DND-41 (cell line): ENCODE measurements at places on chromosomes 12 and 14.

- H3K27me3 ChIP-seq, result no peaks in the 10 kb centered on the region
- H3K36me3 ChIP-seq, result no peaks in the 10 kb centered on the region
- H3K4me3 ChIP-seq, result no peak overlapping the region
- H3K4me1 ChIP-seq, result peaks cover 15% of the 10 kb centered on the region
Measured at GRCh38 chr12:122839907-122840554, 4.8 kb downstream of the HIP1R start.

GRCh38 chr12:120979862-120980696 is 1.7 kb downstream of the HNF1A start:
- no peak overlapping the region for H3K4me3 ChIP-seq
- no peaks in the 10 kb centered on the region for H3K36me3 ChIP-seq
- no peaks in the 10 kb centered on the region for H3K27me3 ChIP-seq
- DNase-seq, result no peak

DNA sequence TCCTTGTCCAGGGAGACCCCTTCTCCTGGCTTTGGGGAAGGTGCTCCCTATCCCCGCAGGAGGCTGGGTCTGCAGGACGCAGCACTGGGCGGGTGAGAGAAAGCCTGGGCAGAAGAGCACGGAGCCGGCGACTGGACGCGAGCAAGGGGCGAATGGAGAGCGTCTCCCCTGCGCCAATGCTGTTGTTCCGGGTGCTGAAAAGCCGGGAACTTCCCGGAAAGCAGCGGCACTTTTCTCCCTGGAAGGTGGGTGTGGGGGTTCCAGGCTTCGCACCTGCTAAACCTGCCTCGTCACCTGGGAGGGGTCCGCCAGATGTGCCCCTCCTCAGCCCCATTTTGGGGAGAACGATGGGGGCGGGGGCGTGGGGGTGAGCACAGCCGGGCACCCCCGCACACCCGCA is 417.1 kb upstream of the TMTC1 start:
- no peaks in the 10 kb centered on the region for H3K36me3 ChIP-seq
- H3K4me3 ChIP-seq, result no peak overlapping the region
- H3K4me1 ChIP-seq, result no peaks in the 10 kb centered on the region
- H3K27me3 ChIP-seq, result no peaks in the 10 kb centered on the region
- no peak for DNase-seq
- no peak overlapping the region for H3K27ac ChIP-seq

DNA sequence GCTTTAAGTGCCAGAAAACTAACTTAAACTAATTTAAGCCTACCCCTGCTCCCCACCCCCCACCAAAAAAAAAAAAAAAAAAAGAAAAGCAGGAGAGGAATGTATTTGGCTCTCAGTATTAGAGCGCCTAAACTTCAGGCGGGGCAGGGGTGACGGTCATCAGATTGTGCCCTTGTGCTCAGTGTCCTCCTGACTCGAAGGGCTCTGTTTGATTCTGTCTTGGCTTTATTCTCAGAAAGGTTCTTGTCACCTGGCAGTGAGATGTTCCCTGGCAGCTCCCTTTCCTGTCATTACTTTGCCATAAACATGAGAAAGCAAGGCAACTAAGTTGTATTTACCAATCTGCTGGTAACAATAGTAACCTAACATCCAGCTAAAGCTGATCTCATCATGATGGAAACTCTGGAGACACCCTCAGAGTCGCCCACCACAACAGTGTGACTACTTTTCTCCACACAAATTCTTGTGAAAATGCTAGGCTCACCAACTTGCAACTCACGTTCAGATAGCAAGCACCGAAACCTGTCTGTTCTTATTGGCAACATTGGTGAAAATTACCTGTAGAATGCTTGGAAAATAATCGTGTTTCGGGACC is 39.0 kb upstream of the WNK1 start:
- no peak overlapping the region for H3K27ac ChIP-seq
- DNase-seq, result no peak
- H3K36me3 ChIP-seq, result no peaks in the 10 kb centered on the region
- peaks cover 2% of the 10 kb centered on the region for H3K27me3 ChIP-seq
- no peak overlapping the region for H3K4me3 ChIP-seq
- H3K4me1 ChIP-seq, result no peaks in the 10 kb centered on the region

- H3K27me3 ChIP-seq, result no peaks in the 10 kb centered on the region
- no peaks in the 10 kb centered on the region for H3K4me1 ChIP-seq
- DNase-seq, result no peak
- no peak overlapping the region for H3K4me3 ChIP-seq
Measured at GRCh38 chr12:49864798-49865090, 21.8 kb upstream of the BCDIN3D start.

DNA sequence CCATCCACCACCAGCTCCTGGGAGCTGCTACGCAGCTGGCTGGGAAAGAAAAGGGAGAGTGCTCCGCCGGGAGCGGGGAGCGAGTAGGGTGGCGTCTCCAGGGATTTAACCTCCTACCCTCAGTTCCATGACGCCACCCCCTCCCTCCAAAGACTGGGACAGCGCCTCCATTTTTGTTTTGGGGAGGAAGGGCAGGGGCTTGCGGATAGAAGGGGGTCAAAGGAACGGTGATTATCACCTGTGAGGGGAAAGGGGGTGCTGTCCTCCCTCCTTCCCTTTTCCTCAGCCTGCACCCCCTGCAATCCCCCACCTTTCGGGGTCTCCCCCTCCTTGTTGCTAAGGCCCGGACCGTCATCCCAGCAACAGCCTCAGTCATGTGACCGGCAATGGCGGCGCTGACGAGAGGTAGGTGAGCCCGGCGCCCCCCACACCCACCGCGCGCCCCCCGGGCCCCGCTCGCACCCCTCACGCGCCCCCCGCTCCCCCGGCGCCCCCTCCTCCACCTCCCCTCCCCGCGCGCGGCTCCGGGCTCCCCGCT is at the start of gene DTX3:
Gene DTX3, plus strand, starts transcription at position 371 of the 538 bp plus-strand sequence. CDS start 1,694 bp downstream, outside the sequence.
- peak within 1 kb of the TSS; percentile 70 for H3K27ac ChIP-seq
- peak; percentile 35 for DNase-seq
- H3K4me3 ChIP-seq, result peak within 1 kb of the TSS; percentile 28; the same call in 1 of the 2 replicates

DNA sequence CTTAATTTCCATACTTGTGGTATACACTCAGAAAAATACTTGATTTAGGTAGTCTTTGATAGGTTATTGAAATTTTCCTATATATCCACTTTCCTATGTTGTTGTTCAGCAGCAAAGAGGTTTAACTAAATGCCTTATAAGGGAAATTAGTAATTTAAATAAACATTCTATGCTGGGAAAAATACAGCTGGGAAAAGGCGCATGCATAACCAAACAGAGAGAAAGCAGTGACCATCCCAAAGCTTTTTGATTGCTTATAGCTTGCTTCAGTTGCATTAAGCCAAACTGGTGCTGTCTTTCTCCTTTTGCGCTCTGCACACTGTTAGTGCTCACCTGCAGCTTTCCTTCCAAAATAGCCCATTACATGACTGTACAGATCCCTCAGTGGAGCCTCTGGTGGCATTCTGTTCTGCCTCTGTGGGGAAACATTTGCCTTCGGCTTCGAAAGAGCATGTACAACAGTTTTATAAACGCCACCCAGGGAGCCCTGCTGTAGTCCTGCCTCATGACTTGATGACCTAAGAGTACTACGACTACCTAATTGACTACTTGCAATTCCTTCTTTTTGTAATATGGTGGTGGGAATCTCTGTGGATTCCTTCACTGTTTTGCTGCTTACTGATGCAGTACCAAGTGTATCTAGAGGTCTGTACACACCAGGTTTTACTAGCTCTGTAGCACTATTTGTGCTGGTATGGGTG is 120.8 kb downstream of the RALGAPA1 start:
- H3K27me3 ChIP-seq, result no peaks in the 10 kb centered on the region
- H3K4me3 ChIP-seq, result no peak overlapping the region
- no peaks in the 10 kb centered on the region for H3K4me1 ChIP-seq
- no peak for DNase-seq
- H3K27ac ChIP-seq, result no peak overlapping the region

DNA sequence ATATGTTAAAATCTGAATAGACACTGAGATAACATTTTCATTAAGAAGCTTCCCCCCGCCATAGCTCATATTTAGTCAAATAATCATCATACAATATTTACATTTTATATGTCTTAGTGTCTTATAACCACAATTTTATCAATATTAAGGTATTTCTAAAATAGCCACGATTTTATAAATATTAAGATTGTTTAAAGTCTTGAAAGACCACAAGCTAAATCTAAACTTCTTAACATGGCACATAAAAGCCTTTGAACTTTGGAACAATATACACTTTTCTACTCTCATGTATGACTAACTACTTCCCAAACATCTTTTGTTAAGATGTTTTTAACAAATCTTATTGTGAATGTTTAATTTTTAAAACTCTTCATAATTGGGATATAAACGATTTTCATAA is 6.5 kb downstream of the USP44 start:
- H3K27ac ChIP-seq, result no peak overlapping the region
- H3K4me1 ChIP-seq, result peaks cover 36% of the 10 kb centered on the region
- no peak for DNase-seq
- H3K36me3 ChIP-seq, result peaks cover 2% of the 10 kb centered on the region
- H3K4me3 ChIP-seq, result no peak overlapping the region
- no peaks in the 10 kb centered on the region for H3K27me3 ChIP-seq

- H3K36me3 ChIP-seq, result no peaks in the 10 kb centered on the region
- no peak overlapping the region; the same call in 1 of the 2 replicates for H3K4me3 ChIP-seq
- no peak overlapping the region for H3K27ac ChIP-seq
- no peaks in the 10 kb centered on the region for H3K27me3 ChIP-seq
- no peak for DNase-seq
Measured at GRCh38 chr14:41642789-41643188, 36.1 kb downstream of the LRFN5 start.

- no peak overlapping the region for H3K4me3 ChIP-seq
- H3K36me3 ChIP-seq, result no peaks in the 10 kb centered on the region
- no peaks in the 10 kb centered on the region for H3K4me1 ChIP-seq
- no peak overlapping the region for H3K27ac ChIP-seq
- DNase-seq, result no peak
Measured at GRCh38 chr12:44307506-44308168, 471.8 kb downstream of the TMEM117 start.

DNA sequence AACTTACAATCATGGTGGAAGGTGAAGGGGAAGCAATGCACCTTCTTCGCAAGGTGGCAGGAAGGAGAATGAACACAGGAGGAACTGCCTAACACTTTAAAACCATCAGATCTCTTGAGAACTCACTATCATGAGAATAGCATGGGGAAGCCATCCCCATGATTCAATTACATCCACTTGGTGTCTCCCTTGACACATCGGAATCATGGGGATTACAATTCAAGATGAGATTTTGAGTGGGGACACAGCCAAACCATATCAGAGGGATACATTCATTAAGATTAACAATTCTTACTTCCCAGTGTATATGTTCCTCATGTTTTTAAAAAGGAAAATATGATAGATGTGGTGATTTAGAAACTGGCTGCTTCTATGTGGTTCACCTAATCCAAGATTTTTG is 117.9 kb downstream of the PDE3A start:
- no peak overlapping the region for H3K4me3 ChIP-seq
- no peak overlapping the region for H3K27ac ChIP-seq
- no peak for DNase-seq
- H3K27me3 ChIP-seq, result peaks cover 5% of the 10 kb centered on the region
- no peaks in the 10 kb centered on the region for H3K36me3 ChIP-seq

DNA sequence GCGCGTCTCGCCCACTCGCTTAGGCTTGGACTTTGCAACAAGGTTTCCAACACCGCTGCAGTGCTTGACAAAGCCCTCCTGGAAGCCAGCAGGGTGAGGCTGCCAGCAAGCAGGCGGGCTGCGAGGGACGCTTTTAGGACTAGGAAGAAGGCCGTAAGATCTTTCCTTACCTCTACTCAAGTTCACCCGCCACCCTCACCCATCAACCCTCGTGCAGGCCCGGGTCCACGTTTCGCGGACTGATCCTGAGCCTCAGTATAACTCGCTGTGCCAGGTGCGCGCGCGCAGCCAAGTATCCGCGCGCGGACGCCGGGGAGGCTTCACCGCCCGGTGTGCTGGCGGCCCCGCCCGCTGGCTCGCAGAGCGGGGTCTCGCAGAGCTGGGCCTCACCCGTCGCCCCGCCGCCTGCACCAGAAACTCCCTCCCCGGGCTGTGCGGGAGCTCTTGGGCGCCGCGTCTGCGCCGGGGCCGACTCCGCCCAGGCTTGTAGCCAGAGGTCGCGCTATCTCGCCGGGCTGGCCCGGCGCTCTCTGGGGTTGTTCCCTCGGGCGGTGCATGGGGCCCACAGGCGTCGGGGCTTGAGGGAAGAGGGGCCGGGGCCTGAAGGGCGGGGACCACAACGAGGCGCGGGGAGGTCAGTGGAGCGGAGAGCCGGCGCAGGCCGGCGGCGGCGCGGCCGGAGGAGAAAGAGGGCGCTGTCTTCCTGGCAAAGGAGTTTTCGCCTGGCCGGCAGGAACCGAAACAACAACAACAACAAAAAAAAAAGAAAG is 7.6 kb upstream of the SIX1 start:
- H3K4me1 ChIP-seq, result peaks cover 13% of the 10 kb centered on the region
- H3K27me3 ChIP-seq, result peaks cover 32% of the 10 kb centered on the region
- no peaks in the 10 kb centered on the region for H3K36me3 ChIP-seq
- DNase-seq, result peak; percentile 36

DNA sequence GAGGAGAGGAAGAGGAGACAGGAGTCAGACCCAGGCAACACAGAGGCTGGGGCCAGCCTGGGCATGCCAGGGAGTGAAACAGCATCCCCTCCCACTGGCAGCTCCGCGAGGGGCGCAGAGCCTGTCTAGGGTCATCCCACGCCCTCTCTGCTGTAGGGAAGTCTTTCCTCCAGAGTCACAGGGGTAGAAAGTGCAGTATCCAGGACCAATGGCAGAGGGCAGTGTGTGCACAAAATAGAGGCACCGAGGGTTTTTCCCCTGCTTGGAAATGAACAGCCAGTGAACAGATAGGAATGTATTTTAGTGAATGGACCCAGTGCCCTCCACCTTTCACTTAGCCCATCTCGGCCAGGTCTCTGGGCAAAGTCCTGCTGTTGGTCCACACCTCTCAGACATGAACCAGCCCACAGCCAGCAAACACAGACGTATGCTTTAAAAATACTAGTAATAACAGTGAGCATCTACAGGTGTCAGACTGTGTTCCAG is 9.4 kb upstream of the KRT74 start:
- H3K4me3 ChIP-seq, result no peak overlapping the region
- H3K27me3 ChIP-seq, result peaks cover 12% of the 10 kb centered on the region
- no peak overlapping the region for H3K27ac ChIP-seq
- H3K36me3 ChIP-seq, result no peaks in the 10 kb centered on the region
- H3K4me1 ChIP-seq, result no peaks in the 10 kb centered on the region
- DNase-seq, result peak; percentile 47

DNA sequence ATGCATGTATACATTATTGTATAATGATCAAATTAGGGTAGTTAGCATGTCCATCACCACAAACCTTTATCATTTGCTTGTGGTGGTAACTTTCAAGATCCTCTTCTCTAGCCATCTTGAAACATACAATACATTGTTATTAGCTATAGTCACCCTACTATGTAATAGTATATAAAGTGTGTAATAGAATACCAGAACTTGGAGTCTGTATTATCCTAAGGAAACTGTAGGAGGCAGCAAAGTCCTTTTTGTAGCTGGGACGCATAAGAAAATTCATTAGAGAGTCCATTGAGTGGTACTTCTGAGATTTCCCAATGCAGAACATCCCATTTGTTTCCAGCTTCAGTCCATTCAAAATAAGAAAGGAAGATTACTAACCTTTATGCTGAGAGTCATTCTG is 325.9 kb upstream of the LRFN5 start:
- no peaks in the 10 kb centered on the region for H3K4me1 ChIP-seq
- H3K27ac ChIP-seq, result no peak overlapping the region
- H3K4me3 ChIP-seq, result no peak overlapping the region
- no peaks in the 10 kb centered on the region for H3K36me3 ChIP-seq
- DNase-seq, result no peak
